Renal cortical epithelial cell (primary cell): ENCODE measurements at places on chromosomes 16 and 17. TPM values are rescaled to one million over a fixed set of nuclear protein-coding genes. Genes with fewer than 3 reads are reported as not detected.

GRCh38 chr17:72422505-72423285, 301.9 kb downstream of the SOX9 start:
- peak; percentile 98 for DNase-seq

DNA sequence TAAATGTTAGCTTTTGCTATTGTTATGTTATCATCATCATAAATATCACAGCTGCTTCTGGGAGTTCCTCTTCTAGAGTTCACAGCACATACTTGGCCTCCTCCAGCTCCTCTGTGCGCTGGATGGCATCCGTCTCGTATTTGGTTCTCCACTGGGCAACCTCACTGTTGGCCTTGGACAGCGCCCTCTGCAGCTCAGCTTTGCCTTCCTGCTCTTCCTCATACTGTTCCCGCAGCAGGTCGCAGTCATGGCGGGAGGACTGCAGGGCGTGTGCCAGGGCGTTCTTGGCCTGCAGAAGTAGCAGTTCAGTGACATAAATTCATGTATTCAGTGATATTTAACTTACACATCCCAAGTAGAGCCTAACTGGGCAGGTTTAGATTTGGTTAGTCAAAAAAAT, 23.4 kb downstream of the MYH8 start:
- DNase-seq, result no peak

- no peak for DNase-seq
These were observed 23.2 kb upstream of the PHB1 start for GRCh38 chr17:49437696-49438435.

DNA sequence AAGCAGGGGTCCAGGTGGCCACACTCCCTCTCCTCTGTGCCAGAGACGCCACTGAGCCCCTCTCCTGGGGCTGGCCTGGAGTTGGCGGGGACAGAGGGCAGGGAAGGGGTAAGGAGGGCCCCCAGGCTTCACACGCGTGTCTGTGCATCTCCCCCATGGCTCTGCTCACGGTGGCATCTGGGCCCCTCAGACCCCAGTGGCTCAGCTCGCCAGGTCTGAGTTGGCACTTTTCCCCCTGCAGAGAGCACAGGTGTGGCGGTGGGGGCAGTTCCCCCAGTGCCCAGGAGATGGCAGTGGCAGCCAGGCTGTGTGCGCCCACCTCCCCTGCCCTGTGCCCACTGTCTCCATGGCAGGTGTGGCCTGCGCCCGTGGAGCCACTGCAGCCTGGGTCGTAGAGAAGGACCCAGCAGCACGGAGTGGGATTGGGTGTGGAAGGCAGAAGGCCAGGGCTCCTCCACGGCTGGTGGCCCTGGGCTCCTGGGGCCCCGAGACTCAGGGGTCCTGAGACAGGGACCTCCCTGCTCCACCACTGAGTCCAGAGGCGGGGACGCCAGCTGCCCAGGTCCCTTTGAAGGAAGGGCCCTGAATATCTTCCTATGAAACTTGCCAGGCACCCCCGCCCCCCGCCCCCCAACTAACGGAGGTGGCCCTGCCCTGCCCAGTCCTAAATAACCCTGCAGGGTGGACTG, 4.3 kb upstream of the APRT start:
- no peak for DNase-seq

DNA sequence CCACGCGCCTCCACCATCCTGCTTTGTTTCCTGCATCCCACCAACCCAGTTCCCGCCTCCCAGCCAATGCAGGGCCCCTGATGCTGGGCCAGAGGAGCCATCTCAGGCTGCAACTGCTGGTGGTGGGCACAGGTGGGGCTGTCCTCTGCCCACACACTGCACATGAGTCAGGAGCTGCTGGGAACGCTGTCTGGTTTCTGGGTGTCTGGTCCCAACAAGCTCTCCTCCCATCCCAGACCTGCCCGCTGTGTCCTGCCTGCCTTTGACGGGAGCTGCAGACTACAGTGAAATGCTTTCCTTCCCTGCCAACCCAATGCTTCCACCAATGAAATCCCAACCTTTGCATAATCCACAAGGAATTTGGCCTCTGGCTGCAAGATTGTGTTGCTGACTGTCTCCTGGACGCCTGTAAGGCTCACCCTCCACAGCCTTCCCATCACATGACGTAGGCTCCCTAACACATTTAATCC, 98.9 kb downstream of the N4BP1 start:
- no peak for DNase-seq

GRCh38 chr17:35407531-35407930, 24.8 kb downstream of the SLFN12 start:
- DNase-seq, result no peak

DNA sequence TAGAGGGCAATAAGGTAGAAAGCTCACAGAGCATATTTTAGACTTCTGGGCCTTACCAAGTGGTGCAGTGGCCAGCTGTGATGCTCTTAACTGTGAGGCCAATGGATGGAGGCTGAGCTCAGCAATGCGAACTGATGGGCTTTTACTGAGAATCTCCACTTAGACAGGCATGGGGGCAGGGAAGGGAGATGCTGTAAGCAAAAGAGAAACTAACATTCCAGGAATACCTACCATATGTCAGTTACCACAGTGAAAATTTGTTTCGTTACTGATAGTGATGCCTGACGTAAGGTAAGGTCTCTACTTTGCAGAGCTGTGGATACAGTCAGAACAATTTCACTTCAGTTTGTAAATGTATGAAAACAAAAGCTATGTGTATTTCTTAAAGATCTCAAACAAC, 250.6 kb upstream of the ZFHX3 start:
- peak; percentile 17 for DNase-seq

DNA sequence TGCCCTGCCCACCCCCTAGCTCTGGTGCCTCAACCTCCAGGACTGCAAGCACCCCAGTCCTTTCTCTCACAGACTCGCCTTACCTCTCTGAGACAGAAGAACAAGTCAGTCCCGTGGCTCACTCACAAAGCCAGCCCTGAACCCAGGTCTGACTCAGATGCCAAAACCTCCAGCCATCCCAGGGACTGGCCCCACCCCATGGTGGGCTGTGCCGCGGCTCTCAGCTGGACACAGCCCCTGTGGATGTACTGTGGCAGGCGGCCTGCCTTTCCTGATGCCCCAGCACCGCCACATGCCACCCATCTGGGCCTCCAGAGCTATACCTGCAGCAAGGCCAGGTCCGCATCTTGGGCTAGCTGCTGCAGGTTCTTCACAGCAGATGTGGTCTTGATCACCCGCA, 19.8 kb downstream of the MPG start:
- DNase-seq, result no peak

RBFOX1 gene
- total RNA-seq, result not detected in 2 replicates

DCTN5 gene
- 64.8 and 123 TPM in 2 replicates for total RNA-seq

PHOSPHO1 gene
- total RNA-seq, result 0.05 TPM in 1 of 2 replicates, not detected in the other

KLHL10 gene
- 0.15 TPM in 1 of 2 replicates, not detected in the other for total RNA-seq
